ENCODE measurements at places on chromosomes 7 and 10.

DNA sequence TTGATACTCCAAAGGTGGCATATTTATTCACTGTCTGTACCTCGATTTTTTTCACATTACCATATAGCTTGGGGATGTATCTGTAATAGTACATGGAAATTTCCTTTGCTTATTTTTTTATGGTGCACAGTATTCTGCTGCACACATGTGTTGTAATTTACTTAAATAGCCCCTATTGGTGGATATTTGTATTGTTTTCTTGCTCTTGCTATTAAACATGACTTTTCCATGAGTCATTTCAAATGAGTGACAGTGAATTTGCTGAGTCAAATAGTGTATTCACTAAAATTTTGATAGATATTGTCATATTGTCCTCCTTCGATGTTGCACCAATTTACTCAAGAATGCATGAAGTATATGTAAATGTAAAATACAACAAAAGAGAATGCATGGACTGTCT, 122.7 kb upstream of the STEAP4 start:
- no peak for DNase-seq

DNA sequence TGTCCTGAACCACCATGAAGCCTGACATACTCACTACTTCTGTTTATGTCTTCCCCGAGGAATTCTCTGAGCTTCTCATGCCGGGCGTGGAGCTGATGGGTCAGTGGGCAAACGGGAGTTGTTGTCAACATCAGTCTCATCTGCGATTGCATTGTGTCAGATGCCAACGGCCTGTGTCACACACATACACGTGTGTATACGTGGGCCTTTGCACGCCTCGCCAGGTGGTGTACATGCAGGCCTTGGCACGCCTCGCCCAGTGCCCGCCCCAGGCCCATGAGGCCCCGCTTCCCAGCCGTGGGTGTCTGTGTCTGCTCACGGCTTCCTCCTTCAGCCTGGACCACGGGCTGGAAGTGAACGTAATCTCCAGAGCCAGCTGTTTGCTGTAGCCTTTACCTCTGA, 7.5 kb upstream of the CSGALNACT2 start:
- DNase-seq = no peak

- no peak for DNase-seq
These were observed 130.4 kb upstream of the MEOX2 start for GRCh38 chr7:15816835-15817426.

- DNase-seq = no peak
These were observed 28.1 kb downstream of the UCMA start for GRCh38 chr10:13206091-13206490.

- DNase-seq = no peak
These were observed 138.7 kb downstream of the ZNF365 start for GRCh38 chr10:62512732-62513475.

DNA sequence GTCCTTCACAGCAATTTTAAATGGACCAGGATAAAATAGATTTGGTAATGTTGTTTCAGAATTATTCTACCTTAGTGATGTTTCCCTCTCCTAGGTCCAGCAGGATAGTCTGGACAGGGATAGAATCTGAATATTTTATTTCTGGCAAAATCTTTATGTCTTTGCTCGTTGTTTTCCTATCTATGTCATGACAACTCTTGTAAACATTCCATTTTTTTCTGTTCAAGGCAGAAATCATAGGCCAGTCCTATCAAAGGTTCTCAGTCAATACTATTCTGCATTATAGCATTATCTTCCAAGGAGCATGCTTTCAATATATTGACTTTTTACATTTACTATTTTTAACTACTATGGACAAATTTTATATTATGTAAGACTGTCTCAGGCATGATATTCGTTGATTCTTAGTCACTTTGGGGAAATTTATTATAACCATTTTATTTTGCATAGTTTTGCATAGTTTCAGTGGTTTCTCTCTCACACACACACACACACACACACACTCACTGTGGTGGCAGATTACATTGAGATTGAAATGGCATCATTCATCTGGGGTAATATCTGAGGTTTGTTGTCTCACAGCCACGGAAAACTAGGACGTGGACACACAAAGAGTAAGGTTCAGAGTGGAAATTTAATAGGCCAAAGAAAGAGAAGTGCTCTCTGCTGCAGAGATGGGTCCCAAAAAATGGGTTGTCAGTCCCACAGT, 17.2 kb downstream of the TAS2R60 start:
- no peak for DNase-seq

DNA sequence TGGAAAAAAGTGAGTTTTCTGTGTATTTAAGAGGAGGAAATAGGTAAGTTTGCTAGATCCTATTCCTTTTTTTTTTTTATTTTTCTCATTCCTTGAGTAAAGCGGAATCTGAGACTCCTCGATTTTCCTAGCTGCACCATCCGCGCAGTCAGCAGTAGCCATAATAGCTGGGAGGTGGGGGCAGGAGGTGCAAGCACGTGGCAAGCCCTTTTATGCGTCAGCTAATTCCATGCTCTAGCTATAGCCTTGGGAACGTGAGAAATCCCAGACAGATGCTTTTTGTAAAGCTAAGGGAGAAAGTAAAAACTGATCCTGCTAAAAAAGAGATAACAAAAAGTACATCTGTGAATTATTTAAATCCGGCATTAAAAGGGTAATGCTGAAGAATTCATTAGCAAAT, 33.2 kb upstream of the TPK1 start:
- DNase-seq = no peak

- no peak for DNase-seq
These were observed 1.5 kb upstream of the NRP1 start for GRCh38 chr10:33335801-33336581.

- DNase-seq = no peak
These were observed 284.7 kb upstream of the HGF start for GRCh38 chr7:82054544-82054943.

- no peak for DNase-seq
These were observed 209.4 kb downstream of the ZMYND11 start for GRCh38 chr10:344582-345200.

- peak; percentile 16 for DNase-seq
These were observed 18.6 kb downstream of the OCM2 start for GRCh38 chr7:97971120-97971989.

- DNase-seq = no peak
These were observed 24.4 kb upstream of the ANK3 start for GRCh38 chr10:60414111-60414510.

DNA sequence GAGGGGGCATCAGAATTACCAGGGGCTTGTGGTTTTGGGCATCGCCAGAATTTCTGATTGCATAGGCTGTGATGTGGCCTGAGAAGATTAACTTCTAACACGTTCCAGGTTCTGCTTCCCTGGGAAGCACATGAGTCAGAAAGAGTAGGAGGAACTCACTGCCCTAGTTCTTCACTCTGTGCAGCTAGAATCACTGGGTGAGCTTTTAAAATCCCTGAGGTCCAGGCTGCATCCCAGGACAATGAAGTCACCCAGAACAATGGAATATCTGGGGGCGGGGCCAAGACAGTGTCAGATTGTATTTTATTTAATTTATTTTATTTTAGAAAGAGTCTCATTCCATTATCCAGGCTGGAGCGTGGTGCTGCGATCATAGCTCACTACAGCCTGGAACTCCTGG, 636.5 kb downstream of the CALN1 start:
- DNase-seq = no peak

DNA sequence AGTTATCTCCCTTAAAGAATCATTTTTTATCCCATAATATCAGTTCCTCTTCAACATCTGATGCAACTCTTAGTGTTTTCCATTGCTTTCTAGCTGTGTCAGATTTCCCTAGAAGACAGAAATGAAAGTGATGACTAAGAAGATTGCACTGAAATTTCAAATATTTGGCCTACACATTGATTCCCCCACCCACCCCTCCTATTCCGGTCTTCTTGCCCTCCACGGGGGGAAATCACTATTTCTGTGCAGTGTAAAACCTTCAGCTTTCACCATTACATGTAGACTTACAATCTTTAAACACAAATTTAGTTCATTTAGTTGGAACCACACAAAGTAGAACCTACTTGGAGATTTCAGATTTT, 63.7 kb upstream of the IL6 start:
- DNase-seq = no peak
